ENCODE measurements at places on chromosomes 1 and 21. TPM values are rescaled to one million over a fixed set of nuclear protein-coding genes. Genes with fewer than 3 reads are reported as not detected.

The FAAH gene
- total RNA-seq = 10.0 TPM

- no peak for DNase-seq
Observed at GRCh38 chr21:31930001-31930400, 57.2 kb downstream of the HUNK start.

GRCh38 chr1:205787287-205787916 is 12.1 kb upstream of the RAB29 start:
- no peak for DNase-seq

DNA sequence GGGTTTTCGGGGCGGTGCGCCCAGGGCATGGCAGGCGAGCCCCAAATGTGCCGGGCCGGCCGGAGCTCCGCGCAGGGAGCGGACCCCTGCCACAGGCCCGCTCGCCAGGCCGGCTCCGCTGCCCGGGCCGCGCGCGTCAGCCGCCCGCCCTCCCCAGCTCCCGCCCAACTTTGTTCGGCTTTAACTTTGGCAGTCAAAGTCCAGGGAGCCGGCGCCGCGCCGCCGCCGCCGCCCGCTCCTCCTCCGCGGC is 488 bp downstream of the SLC35D1 start:
- no peak for DNase-seq

The PLEKHA6 gene
- total RNA-seq = 0.10 TPM

GRCh38 chr1:235863699-235864093 is 3.0 kb downstream of the LYST start:
- no peak for DNase-seq

- DNase-seq = no peak
Observed at GRCh38 chr1:167057241-167057688, 32.9 kb downstream of the GPA33 start.

The RNU1-2 gene
- total RNA-seq = 3,261 TPM

- DNase-seq = no peak
Observed at GRCh38 chr1:41174170-41174569, 67.9 kb downstream of the SCMH1 start.

The TMPRSS2 gene
- total RNA-seq = not detected

DNA sequence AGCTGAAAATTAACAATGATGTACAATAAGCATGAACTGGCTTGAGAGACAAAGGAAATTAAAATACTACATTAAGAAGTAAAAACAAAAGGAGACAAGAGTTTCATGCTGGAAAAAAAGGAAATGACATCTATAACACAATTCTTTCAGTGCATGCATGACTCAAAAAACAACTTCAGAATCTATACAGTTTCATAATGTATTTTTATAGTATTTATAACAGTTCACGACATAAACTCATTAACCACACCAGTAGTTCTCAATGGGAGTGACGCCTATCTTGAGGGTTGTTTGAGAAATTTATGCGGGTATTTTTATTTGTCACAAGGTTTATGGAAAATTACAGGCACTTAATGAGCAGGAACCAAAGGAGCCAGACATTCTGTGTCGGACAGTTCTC is 168.5 kb downstream of the SMYD3 start:
- DNase-seq = no peak

Measured in natural killer cell (primary cell).